CD4-positive, alpha-beta T cell treated with Interleukin-15 for 4 hours (primary cell): ENCODE measurements at places on chromosomes 6 and 20.

GRCh38 chr6:106974336-106974998 lies at the start of gene CD24:
Gene CD24, minus strand, starts transcription at chr6:106974729. Its CDS starts 83 bp downstream, at chr6:106974646.
- no peak for DNase-seq

GRCh38 chr20:50312682-50313521 lies 122.3 kb downstream of the CEBPB start:
- DNase-seq, result no peak

DNA sequence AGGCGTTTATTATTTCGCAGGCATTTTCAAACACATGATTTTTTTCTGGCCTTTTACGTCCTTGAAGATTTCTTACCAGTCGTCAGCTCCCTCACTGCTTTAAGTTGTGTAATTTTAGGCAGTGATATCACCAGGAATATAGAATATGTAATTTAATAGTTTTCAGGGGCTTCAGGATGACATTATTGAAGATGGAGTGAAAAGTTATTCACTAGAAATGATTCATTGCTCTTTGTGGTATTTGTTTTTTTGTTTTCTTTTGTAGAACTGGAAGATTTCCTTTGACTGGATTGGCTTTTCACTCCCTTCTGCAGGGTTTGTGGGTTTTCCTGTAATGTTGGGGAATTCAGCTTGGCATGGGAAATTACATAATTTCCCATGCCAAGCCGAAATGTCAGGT lies 2.0 kb downstream of the LRRC1 start:
- DNase-seq, result no peak

DNA sequence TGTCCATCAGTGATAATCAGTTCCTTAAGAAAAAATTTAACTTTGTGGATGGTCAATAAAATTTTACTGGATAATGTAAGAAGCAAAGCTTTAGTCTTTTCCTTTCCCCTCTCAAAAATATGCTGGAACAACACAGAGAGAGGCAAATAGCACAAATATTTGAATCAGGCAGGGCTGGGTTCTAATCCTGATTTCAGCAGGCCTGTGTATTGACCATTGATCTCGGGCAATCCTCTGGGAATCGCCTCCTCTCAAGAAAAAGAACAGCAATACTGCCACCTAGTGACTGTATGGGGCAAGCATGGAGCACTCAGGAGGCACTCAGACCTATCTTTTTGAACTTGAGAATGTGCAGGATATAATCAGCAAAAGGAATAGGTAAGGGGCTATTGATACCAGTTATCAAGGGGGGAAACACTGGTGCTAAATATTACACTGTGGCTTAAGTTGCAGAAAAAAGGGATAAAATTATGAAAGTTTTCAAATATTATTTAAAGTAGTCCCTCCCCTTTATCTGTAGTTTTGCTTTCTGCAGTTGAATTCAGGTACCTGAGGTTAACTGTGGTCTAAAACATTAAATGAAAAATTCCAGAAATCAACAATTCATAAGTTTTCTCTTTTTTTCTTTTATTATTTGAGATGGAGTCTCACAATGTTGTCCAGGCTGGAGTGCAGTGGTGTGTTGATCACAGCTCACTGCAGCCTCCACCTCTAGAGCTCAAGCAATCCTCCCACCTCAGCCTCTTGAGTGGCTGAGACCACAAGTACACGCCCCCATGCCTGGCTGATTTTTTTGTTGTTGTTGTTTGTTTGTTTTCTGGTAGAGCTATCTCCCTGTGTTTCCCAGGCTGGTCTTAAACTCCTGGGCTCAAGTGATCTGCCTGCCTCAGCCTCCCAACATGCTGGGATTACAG lies 91.8 kb upstream of the NHSL1 start:
- peak; percentile 49 for DNase-seq

DNA sequence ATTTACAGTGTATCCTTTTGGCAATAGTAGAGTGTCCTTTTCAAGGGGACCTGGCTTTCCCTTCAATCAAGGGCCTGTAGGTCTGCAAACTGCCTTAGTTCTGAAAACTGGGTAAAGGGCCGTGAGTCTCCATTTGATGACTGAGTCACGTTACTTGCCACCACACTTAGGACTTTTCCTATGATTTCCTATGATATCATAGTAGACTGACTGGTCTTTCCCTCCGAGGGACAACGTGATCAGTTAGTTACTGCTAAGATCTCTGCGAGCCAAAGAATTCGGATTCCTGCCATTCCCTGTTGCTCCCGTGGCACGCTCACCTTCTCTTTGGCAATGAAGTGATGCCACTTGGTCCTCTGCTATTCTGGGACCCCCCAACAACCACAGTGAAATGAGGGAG lies 8.4 kb downstream of the ZNF831 start:
- DNase-seq, result no peak
